Stimulated activated effector memory CD8-positive, alpha-beta T cell treated with anti-CD3 and anti-CD28 coated beads, Interleukin-12 subunit alpha, Interleukin-12 subunit beta, amount 100 ng/mL, for 72 hours (primary cell): ENCODE measurements at places on chromosomes 6 and 20.

- DNase-seq: no peak
Observed at GRCh38 chr6:25013246-25013645, 77.5 kb upstream of the RIPOR2 start.

DNA sequence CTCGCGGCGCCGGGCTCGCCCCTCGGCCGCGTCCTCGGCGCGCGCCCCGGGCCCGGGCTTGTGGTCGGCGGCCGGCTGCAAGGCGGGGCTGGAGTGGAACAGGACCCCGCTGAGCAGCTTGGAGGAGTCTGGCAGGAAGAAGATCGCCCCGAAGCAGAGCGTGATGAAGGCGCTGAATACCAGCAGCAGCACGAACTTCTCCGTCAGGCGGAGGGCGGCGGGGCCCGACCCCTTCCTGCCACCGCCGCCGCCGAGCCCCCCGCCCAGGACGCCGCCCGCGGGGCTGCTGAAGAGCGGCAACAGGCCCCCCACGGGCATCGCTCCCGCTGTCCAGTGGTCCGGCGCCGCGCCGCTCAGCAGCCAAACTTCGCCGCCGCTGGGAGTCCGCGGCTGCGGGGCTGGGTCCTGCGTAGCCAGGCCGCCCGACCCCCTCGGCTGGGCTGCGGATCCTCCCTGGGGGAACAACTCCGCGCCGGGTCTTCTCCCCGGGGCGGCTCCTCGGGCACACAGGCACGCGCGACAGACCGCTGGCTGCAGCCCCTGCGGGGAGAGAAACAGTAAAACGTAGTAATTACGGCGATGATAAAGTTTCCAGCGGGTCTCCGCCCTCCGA is 707 bp downstream of the MAN1A1 start:
- DNase-seq: peak; percentile 17

DNA sequence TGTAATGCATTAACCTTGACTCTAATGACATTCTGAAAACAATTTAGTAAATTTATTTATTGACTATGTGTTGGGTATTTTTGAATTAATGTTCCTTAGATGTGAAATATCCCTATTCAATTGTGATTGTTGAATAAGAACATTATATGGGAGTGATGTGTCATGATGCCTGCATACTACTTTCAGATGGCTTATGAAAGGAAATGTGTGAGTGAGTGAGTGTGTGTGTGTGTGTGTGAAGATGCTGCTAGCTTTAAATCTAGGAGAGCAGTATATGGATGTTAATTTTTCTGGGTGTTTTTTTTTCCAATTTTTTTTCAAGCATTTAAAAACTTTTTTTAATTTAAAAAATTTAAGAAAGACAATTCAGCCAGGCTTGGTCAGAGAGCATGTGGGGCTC is 32.5 kb upstream of the NT5E start:
- no peak for DNase-seq

DNA sequence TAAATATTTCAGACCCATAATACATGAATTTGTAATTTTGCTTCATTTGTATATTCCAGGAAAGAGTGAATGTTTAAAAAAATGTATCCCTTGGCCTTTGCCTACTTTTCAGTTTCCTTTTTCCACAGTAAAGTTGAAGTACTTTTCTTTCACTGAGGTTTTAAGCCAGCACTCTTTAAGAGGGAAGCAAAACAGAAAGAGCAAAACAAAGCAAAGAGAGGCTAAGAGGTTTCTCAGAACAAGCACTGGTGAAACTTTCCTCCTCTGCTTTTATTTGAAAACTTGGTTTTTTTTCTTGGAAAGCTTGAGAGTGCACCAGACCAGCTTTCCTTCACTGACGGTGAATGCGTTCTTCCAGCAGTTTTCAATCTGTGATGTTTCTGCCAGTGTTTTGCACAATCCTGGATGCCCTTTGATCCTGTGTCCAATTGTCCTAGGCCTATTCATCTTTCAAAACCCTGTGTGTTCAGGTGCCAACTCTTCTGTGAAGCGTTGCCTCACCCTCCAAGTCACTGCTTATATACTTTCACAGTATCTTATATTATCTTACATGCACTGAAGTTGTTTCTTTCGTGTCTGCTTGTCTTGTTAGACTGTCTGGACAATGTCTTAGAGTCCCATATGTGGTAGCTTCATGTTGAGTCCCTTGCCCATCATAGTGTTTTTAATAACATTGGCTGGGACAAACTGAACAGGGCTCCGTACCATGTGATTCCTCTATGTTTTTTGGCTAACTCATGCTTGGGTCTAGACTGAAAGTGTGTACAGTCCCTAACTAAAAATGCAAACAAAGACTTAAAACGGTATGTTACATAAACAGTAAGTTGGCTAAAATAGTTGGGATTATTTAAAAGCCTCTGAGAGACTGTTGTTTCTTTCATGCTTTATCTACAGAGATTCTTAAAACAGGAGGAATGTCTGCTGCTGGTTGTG is 1.9 kb downstream of the RNF217 start:
- DNase-seq: no peak

- no peak for DNase-seq
Observed at GRCh38 chr6:142725024-142725770, 219.8 kb downstream of the HIVEP2 start.

GRCh38 chr6:168979254-168979653 is 274.4 kb downstream of the THBS2 start:
- no peak for DNase-seq

GRCh38 chr6:84003131-84003530 is 30.4 kb upstream of the MRAP2 start:
- no peak for DNase-seq

DNA sequence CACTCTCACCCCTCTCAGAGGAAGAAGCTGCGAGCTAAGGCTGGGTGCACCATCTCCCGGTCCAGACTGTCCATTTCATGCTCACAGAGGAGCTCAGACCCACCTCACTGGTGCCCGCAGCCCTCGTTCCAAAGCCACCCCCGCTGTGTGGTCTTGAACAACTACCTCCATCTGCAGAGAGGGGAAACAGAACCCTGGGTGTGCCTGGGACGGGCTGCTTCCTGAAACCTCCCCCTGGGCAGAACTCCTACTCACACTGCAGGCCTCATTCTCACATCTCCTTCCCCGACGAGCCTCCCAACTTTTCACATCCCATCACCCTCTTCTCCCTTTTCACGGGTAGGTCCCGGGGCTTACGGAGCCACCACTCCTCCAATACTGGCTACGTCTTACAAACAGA is 18.1 kb downstream of the PMEPA1 start:
- DNase-seq: no peak

DNA sequence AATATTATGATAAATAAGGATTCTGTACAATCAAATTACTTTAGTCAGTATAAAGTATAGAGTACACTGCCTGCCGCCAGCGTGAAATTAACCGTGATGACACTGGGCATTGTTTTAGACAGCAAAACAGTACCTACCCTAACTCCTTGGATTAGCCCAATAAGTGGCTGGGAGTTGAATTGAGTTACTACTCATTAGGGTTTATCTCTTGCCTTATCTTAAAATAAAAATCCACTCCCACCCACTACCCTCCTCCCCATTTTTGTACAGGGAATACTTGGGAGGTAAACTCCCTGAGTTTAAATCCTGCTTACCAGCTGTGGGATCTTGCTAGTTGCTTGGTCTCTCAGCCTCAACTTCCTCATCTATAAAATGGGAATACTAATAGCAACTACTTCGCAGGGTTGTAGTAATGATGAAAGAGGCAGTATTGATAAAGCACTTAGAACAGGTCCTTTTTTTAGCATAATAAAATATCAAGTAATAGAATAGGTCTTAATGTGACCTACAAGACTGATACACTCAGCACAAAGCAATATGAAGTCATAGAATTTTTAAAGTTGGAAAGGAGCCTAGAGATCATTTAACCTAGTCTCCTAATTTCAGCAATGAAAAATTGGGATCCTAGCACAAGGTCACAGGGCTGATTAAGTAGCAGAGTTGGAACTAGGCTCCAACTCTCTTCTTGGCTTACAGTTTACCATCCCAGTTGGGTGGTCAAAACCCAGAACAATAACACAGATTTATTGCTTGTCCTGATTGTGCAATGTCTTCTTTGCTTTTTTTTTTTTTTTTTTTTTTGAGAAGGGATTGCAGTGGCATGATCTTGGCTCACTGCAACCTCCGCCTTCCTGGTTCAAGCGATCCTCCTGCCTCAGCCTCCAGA is 23.8 kb downstream of the PHACTR2 start:
- DNase-seq: no peak

DNA sequence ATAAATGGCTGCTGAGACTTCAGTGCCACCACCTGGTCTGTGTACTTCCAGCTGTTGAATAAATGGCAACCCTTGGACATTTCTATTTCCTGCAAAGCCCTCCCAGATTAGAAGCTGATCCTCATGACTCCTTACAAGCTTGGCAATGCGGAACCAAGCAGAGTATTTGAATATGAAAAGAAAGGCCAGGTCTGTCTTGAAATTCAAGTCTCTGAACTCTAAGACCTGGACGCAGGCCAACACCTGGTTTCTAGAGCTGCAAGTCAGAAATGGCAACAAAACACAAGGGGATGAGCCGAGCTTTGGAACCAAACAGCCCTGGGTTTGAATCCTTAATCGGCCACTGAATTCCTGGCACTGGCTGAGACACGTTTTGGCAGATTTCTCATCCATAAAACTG is 353.4 kb downstream of the PTPRT start:
- DNase-seq: no peak

DNA sequence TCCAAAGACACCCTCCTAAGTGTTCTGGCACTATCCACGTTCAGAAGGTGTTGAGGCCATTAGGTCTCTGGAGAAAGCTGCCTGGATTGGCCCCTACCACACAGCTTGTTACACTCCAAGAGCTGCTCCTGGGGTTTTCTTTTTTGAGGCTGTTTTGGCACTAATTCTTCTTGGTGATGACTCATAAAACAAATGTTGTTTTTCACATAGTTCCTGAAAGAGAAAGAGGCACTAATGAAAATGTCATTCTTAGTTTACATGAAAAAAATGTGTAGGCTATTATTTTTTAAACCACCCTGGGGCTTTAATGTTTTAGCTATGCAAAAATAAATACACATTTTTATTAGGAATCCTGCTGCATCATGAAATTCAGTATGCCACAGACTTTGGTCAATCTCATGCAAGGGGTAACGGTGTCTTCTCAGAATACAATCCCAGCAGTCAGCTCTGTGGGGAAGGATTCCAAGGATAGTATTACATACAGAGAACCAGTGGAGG is 38.1 kb downstream of the TBPL1 start:
- no peak for DNase-seq

DNA sequence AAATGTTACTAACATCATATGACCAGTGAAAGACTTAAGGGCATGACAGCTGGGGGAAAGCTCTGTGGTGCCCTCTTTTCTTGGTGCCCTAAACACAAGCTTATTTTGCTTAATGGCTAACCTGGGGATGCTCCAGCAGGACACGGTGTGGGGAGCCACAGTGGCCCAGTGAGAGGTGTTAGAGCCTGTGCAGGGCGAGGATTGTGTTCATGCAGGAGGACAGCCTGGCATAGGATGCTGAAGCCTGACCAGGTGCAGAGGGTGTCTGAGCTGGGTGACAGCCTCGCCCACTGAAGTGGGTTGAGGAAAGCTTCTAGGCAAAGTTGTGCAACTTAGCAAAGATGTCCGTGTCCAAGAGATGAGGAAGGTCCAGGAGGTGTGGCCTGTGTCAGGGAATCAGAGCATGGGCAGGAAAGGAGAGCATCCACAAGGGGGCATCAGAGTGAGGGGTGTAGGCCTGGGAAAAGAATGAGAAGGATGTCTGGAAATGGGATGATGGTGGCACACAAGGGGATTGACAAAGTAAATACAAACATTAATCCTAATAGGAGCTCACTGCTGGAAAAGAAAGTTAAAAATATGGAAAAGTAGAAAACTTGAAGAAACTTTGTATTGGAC is 33.9 kb downstream of the SLC17A4 start:
- DNase-seq: peak; percentile 10

- no peak for DNase-seq
Observed at GRCh38 chr6:65524232-65524631, 182.8 kb downstream of the EYS start.

DNA sequence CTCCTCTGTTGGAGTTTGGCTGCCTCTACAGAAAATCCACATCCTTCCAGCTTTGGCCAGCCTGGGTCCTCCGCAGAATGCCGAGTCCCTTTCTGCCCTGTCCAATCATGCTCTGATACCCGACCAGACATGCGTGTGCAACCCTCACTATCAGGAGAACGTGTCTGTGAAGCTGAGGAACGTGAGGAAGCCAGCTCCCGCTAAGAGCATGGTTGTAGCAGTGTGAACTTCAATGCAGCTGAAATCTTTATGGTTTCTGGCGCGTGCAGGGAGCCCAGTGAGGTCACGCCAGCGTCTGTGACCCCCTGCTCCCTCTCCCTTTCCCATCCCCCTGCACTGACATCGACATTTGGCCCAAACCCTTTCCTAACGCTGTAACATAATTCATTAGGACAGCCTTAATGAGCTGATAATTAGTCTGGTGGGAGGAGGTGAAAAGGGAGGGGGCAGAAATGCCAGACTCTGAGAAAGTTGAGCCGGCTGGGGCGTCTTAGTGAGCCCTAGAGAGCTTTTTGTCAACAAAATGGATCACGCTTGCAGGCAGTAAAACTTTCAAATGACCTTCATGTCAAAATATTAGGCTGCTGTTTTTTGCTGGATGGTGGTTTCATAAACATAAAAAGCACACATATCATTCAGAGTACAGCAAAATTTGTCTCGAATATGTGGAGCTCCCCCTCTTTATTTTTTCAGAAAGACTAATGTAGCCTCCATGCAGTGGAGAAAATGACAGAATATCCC is 423.3 kb downstream of the QKI start:
- DNase-seq: no peak

- DNase-seq: no peak
Observed at GRCh38 chr6:169510871-169511270, 191.0 kb downstream of the WDR27 start.

GRCh38 chr20:10663756-10664155 is 10.0 kb downstream of the JAG1 start:
- DNase-seq: no peak

DNA sequence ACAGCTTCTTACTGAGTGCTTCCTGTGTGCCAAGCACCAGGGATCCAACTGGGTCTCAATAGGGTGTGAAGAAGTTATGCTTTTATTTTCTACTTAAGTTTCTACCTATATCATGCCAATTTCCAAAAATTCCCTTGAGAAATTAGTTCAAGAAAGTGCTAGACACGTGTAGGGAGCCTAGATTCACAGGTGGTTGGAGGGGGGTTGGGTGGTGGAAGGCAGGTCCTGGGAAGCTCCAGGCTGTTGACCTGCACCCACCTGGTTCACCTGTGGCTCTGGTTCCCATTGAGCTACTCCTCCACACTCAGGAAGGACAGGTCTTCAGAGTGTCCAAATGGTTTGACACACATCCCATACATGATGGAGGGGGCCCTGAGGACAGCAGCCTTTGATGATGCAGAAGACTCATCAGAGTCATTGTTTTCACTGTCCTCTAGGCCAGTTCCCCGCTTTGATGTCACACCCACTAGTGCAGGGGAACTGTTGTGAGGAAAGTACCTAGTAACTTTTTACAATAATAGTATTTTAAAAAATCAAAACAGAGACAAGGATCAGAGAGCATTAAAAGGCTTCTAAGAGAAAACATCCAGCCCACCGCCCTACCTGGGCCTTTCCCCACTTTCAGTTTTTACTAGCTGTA is 39.8 kb upstream of the MYL9 start:
- DNase-seq: no peak

- DNase-seq: no peak
Observed at GRCh38 chr6:159099276-159099675, 54.5 kb upstream of the TAGAP start.

- no peak for DNase-seq
Observed at GRCh38 chr6:147361311-147361981, 147.0 kb upstream of the SAMD5 start.
